ENCODE measurements at places on chromosomes 7 and 10.

- no peak for DNase-seq
These were observed 247.4 kb downstream of the CDK14 start for GRCh38 chr7:90843472-90843871.

GRCh38 chr10:86609920-86610319 lies 44.4 kb upstream of the OPN4 start:
- no peak for DNase-seq

- DNase-seq = no peak
These were observed 55.7 kb downstream of the NOD1 start for GRCh38 chr7:30422922-30423321.

DNA sequence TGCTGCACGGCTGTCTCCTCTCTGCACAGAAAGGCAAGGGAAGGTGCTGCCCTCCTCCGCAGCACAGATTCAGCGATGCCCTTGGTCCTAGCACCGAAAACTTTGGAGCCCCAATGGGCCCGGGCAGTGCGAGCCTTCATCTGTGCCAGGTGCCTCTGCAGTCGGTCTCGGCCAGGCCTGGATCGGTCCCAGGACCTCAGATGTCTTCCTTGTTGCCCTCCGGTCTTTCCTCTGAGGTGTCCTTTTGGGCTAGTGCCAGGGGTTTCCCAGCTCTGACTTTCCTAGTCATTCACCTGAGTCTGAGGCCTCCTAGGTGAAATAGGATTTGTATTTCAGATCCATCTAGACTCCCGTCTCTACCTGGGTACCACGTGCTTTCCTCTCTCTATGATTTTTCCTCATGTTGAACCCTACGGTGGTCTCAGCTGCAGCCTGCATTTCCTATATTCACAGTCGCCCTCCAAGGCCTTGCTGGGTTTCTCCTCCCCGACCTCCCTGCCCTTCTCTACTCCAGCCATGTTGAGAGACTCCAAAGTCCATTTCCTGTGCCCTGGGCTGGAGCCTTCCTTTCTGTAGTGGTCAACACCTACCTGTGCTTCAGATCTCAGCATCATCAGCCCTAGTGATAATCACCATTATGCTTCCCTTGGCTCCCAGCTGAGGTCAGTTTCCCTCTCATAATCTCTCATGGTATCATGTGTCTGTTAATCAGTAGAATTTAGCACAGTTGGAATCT lies 92.0 kb upstream of the PRSS58 start:
- no peak for DNase-seq

DNA sequence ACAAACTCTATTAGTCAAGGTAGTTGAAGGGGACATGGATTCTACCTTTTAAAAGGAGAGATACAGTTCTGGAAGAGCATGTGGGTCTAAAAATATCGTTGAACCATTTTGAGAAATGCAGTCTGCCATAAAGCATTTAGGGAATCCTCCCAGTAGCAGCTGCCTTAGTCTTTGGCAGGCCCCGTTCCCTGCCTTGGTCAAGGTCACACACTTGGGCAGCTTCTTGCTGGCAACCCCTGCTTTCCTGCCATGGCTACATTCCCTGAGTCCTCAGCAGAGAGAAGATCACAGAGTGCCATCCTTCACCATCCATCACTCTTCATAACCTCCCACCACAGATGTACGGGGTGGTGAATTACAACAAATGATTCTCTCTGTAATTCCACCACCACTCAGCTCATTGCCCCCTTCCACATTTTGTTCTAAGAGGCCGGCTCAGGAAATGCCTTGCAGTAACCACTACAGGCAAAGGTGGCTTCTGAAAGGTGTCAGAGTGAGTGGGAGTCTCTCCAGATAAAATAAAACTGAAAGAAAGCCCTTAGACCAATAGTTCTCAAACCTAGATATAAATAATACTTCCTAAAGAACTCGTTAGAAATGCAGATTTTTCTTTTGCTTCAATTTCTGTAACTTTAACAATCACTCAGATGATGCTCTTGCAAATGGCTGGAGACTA lies 121.4 kb upstream of the STK17A start:
- no peak for DNase-seq

DNA sequence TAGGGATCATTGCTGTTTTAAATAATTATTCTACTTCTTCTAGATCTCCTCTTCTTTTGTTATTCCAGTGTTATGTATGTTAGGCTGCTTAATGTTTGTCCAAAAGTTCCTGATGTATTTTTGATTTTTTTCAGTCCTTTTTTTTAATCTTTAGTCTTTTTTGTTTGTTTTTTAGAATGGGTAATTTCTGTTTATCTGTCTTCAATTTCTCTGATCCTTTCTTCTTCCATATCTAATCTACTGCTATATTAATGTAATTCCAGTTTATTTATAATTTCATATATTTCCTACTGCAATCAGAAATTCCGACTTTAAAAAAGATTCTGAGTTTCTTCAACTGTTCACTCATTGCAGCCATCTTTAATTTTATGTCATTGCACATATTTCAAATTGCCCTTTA lies 452.8 kb upstream of the POT1 start:
- DNase-seq = no peak

- no peak for DNase-seq
These were observed 120.0 kb downstream of the SEMA3E start for GRCh38 chr7:83528925-83529423.

DNA sequence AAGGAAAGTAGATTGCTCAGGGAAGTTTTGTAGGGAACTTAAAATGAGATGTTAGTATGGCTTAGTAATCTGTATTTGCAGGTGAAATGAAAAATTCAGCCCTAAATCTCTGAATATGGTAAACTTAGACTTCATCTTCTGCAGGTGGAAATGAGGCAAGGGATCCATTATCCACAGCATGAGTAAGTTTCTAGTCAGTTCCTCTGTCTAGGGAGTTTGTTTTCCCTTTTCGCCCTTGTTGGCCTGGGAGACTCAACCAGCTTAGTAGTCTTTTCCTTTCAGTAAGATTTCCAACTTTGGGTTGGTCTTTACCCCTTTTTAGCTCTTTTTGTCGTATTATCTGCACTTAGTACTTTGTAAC lies 65.6 kb downstream of the ZEB1 start:
- no peak for DNase-seq

DNA sequence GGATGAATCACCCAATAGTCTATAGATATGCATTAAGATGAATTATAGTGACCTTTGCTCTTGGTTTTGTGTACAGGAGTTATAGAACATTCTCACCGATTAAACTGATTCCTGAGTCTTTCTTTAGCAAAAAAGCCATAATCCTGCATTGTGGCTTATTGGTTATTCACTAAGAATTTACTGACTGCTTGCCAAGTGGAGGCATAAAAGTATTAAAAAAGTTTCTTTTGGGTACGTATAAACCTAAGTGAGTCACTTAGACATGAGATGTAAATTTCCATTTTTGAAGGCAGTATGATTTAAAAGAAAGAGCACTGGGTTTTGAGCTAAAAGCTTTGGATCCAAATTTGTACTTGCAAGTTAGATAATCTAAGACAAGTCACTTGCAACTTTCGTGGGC lies 100.7 kb downstream of the CDK6 start:
- no peak for DNase-seq
